Activated CD8-positive, alpha-beta memory T cell treated with anti-CD3 and anti-CD28 coated beads for 36 hours (primary cell): ENCODE measurements at places on chromosomes 2 and 18. TPM values are rescaled to one million over a fixed set of nuclear protein-coding genes. Genes with fewer than 3 reads are reported as not detected.

The TET3 gene
- total RNA-seq = 15.0 TPM

The NTSR2 gene
- total RNA-seq = not detected

The IGFBP5 gene
- total RNA-seq = not detected

The ZBTB7C gene
- 0.04 TPM for total RNA-seq

The LRRTM1 gene
- total RNA-seq = not detected

The COL4A3 gene
- not detected for total RNA-seq

The POTEJ gene
- total RNA-seq = not detected

The KCNIP3 gene
- not detected for total RNA-seq

The ZNF396 gene
- total RNA-seq = 1.1 TPM

The CSRNP3 gene
- total RNA-seq = not detected

The IL18RAP gene
- total RNA-seq = 10.2 TPM

The RGPD3 gene
- not detected for total RNA-seq

The ANKZF1 gene
- 109 TPM for total RNA-seq

The STARD6 gene
- not detected for total RNA-seq

The COL4A4 gene
- total RNA-seq = not detected

The CDH19 gene
- total RNA-seq = not detected

The SPHKAP gene
- not detected for total RNA-seq

The TMEM37 gene
- total RNA-seq = not detected

The SERPINB3 gene
- total RNA-seq = not detected

The ACYP2 gene
- 6.5 TPM for total RNA-seq

The GALNT3 gene
- total RNA-seq = 2.6 TPM

The PSTPIP2 gene
- total RNA-seq = 33.9 TPM

The SKA1 gene
- 32.1 TPM for total RNA-seq

The ASB18 gene
- not detected for total RNA-seq

The ONECUT2 gene
- not detected for total RNA-seq

The TSGA10 gene
- 7.1 TPM for total RNA-seq

The ZNF385B gene
- not detected for total RNA-seq

The FAM237A gene
- total RNA-seq = not detected

The PROKR1 gene
- total RNA-seq = 0.13 TPM

The SH3RF3 gene
- 0.44 TPM for total RNA-seq

The EML6 gene
- total RNA-seq = 0.89 TPM

The LBX2 gene
- total RNA-seq = 0.36 TPM

The GDF7 gene
- total RNA-seq = not detected

The C2orf80 gene
- not detected for total RNA-seq

The B4GALT6 gene
- total RNA-seq = 3.8 TPM

The ZNF2 gene
- total RNA-seq = 5.0 TPM

The ANKRD30BL gene
- not detected for total RNA-seq

The RAB31 gene
- total RNA-seq = 0.51 TPM

The DCDC2C gene
- not detected for total RNA-seq
